Colonic mucosa (tissue), 4 donors: ENCODE measurements at places on chromosomes 2 and 18. TPM values are rescaled to one million over a fixed set of nuclear protein-coding genes. Genes with fewer than 3 reads are reported as not detected.

GRCh38 chr2:176156807-176157498 is at the start of gene HOXD3:
Gene HOXD3 (plus strand): TSS chr2:176157307. CDS start chr2:176169115, 11,808 bp downstream.
- no peak for DNase-seq

SERPINB13 gene
- total RNA-seq = not detected

- no peak for DNase-seq
Observed at GRCh38 chr2:236254001-236254400, 10.2 kb downstream of the ASB18 start.

- DNase-seq = peak; percentile 37
Observed at GRCh38 chr2:203909261-203909967, 27.1 kb upstream of the ICOS start.

- no peak for DNase-seq
Observed at GRCh38 chr18:905948-906415, 1.3 kb downstream of the ADCYAP1 start.

HDLBP gene
- 625 TPM for total RNA-seq

- no peak for DNase-seq
Observed at GRCh38 chr2:158319269-158319668, 137.3 kb downstream of the CCDC148 start.

- DNase-seq = no peak
Observed at GRCh38 chr18:70659036-70659925, 370.4 kb downstream of the SOCS6 start.

DNA sequence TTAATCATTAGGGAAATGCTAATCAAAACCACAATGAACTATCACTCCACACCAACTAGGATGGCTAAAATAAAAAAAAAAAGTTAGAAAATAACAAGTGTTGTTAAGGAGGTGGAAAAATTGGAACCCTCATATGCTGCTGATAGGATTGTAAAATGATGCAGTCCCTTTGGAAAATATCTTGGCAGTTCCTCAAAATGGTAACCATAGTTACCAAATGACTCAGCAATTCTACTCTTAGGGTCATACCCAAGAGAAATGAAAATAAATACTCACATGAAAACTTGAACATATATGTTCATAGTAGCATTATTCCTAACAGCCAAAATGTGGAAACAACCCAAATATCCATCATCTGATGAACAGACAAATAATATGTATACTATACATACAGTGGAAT is 15.7 kb upstream of the ACVR2A start:
- DNase-seq = no peak

ANKRD29 gene
- 1.0 TPM for total RNA-seq

GRCh38 chr18:70019991-70020390 is 72.3 kb upstream of the CD226 start:
- no peak for DNase-seq

PTCD3 gene
- total RNA-seq = 108 TPM

GPR17 gene
- 0.20 TPM for total RNA-seq

- DNase-seq = no peak
Observed at GRCh38 chr18:48354746-48355260, 54.4 kb downstream of the ZBTB7C start.

GRCh38 chr18:72086421-72086820 is 457.7 kb downstream of the CBLN2 start:
- no peak for DNase-seq

TMEM214 gene
- 121 TPM for total RNA-seq

POTEC gene
- not detected for total RNA-seq

AMER3 gene
- total RNA-seq = 0.27 TPM

DNA sequence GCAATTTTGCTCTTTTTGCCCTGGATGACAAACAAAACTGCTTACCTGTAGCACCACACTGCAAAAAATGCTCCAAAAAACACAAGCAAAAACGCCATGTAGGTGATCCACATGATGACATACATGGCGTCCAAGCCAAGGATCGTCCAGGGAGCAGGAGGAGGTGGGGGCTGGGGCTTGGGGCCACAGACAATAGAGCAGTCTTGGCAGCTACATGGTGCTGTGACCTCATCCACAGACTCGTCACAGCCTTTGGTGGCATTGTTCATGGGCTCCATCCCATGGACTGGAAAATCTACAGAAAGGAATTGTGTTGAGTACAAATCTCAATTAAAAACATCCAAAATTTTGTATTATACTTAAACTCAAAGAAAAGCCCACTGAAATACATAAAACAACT is 26.1 kb downstream of the NPC1 start:
- no peak for DNase-seq

DNA sequence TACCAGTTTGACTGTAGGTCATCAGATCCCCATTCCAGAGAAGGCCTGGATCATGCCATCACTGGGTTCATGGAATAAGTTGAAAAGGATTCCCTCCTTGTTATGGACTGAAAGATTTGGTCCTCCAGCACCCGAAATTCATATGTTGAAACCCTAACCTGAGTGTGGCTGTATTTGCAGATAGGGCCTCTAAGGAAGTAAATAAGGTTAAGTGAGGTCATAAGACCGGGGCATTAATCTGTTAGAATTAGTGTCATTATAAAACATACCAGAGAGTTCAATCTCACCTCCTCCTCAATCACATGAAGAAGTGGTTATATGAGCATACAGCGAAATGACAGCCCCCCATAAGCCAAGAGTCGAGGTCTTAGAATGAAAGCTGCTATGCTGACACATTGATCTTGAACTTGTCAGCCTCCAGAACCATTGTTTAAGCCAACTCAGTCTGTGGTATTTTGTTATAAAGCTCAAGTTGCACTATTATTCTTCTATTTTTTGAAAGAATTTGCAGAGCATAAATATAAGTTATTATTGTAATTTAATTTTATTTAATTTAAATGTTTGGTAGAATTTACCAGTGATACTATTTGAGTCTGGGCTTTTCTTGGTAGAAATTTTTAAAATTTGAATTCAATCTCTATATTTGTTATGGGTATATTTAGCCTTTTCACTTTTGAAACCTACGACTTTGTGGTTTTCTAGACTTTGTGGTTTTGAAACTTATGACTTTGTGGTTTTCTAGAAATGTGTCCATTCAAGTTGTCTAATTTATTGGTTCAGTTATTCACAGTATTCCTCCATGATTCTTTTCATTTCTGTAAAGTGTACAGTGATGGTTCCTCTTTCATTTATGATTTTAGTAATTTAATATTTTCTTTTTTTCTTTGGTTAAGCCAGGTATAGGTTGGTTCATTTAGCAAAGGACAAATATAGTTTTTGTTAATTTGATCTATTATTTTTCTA is 1206.7 kb upstream of the CDH2 start:
- no peak for DNase-seq

DNA sequence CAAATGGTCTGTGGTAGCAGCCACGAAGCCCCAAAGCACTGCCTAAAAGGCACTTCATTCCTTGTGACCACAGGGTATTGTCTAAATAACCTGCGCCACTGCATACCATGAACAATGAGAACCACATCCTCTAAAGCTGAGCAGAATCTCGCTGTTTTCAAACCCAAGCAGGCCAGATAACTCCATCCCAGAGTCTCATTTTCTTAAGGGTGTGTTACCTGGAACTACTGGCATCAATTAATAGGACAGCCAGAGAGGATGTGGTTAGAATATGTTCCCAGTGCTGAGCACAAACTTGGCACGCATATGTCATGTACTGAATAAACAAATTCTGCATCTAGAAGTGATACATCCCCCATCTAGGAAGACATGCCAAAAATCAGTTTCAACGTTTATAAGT is 13.0 kb downstream of the VPS4B start:
- no peak for DNase-seq

GRCh38 chr2:105104208-105104731 is 66.4 kb downstream of the MRPS9 start:
- DNase-seq = no peak

DNA sequence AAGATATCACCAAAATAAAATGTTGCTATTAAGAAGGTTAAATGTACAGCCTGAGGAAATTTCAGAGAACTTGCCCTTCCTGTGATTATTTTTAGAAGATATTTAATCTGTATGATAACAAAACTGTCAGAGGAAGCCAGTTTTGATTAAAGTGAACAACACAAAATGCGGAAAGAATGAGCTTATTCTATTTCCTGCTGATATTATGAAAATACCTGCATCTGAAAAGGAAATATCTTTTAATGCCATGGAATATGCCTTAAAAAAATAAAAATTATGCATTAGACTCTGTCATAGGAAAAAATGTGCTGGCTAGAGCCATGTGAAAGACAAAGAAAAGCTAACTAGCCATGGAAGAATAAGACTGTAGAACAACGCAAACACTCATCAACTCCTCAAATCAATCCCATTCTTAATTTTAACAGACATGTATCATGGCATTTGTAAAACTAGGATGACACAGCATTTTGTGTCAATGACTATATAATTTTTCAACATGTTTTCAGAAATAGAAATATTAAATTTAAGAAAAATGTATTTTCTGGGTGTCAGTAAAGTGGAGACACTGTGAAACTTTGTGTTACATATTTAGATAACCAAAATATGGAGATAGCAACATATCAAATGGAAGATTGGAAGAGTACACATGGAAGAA is 1768.2 kb downstream of the SUCLG1 start:
- no peak for DNase-seq

- no peak for DNase-seq
Observed at GRCh38 chr2:117603567-117603966, 210.9 kb upstream of the DDX18 start.

GRCh38 chr2:228875152-228875900 is 395.8 kb downstream of the PID1 start:
- no peak for DNase-seq

- no peak for DNase-seq
Observed at GRCh38 chr2:151908204-151908882, 80.1 kb upstream of the ARL5A start.

- DNase-seq = no peak
Observed at GRCh38 chr2:14923820-14924580, 291.5 kb downstream of the LRATD1 start.

GRCh38 chr2:181686576-181687185 is 6.4 kb upstream of the NEUROD1 start:
- DNase-seq = no peak

GRCh38 chr18:14978962-14979535 is 231.1 kb downstream of the ANKRD30B start:
- peak; percentile 50 for DNase-seq

HOXD8 gene
- total RNA-seq = 3.1 TPM

ACP1 gene
- 92.5 TPM for total RNA-seq

SLC9A4 gene
- 0.15 TPM for total RNA-seq

GRCh38 chr2:54455563-54456361 is at the start of gene SPTBN1:
Gene SPTBN1 (plus strand): TSS chr2:54456327. CDS start chr2:54526419, 70,092 bp downstream.
- DNase-seq = peak; percentile 68

UGT1A4 gene
- total RNA-seq = 1.8 TPM

SLC23A3 gene
- total RNA-seq = 4.7 TPM
